Activated CD4-positive, alpha-beta T cell treated with anti-CD3 and anti-CD28 coated beads, Interleukin-2, amount 50 U/mL, for 24 hours (primary cell): ENCODE measurements at places on chromosomes 6 and 20.

DNA sequence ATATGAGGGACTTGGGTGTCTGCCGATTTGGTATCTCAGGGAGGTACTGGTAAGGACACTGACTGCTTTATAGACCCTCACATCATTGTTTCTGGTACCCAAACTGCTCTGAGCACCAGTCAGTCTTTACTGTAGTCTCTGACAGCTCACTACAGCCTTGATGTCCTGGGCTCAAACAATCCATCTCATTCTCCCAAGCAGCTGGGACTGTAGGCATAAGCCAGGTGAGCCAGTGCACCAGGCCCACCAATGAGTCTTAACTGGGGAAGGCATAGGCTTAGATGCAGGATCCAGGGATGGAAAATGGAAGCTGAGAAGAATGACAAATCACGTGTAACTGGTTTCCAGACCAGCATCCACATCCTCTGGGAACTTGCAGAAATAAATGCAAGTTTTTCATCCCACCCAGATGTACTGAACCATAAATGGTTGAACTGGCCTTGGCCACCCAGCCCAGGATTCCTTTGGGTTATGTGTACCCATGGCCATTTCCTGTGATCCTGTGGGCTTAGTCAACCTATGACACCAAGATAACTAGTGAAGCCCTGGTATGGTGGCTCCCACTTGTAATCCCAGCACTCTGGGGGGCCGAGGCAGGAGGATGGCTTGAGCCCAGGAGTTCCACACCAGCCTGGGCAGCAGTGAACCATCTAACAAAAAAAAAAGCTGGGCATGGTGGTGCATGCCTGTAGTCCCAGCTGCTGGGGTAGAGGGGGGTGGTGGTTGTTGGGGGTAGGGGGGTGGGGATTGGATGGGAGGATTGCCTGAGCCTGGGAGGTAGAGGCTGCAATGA, 5.8 kb downstream of the TUBB start:
- DNase-seq = no peak

GRCh38 chr20:8602389-8603116, 466.3 kb upstream of the PLCB4 start:
- no peak for DNase-seq

DNA sequence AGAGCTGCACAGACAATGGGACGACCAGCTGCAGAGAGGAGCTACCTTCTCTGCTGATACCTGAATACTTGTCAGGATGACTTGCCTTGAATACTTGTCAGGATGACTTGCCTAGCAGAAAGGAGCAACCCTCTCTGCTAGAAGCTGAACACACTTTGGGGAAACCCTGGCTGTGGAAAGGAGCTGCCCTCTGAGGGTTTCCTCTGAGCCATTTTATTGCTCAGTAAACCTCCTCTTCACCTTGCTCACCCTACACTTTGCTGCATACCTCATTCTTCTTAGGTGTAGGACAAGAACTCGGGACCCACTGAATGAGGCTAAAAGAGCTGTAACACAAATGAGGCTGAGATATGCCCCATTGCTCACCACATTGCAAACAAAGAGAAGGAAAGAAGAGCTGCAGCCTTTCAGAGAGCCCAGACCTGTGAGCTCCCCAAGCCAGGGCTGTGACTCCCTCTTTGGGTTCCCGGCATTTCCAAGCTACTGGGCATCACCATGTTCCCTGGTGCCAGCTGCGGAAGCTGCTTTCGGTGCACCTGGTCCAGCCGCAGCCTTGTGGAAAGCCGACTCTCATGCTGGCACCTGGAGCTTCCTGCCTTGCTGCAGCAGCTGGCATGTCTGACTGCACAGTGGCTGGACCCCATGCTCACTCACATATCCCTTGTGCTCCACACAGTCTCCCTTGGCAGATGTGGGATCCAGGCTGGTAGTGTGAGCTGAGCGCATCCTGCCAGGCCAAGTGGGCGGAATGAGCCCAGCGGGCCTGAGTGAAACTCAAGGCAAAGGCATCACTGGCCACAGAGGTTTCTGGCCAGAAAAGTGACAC, 106.7 kb upstream of the AHI1 start:
- no peak for DNase-seq

GRCh38 chr20:17613328-17614175, 43.7 kb downstream of the DSTN start:
- no peak for DNase-seq

GRCh38 chr6:161068321-161068741, 76.8 kb downstream of the MAP3K4 start:
- DNase-seq = no peak

DNA sequence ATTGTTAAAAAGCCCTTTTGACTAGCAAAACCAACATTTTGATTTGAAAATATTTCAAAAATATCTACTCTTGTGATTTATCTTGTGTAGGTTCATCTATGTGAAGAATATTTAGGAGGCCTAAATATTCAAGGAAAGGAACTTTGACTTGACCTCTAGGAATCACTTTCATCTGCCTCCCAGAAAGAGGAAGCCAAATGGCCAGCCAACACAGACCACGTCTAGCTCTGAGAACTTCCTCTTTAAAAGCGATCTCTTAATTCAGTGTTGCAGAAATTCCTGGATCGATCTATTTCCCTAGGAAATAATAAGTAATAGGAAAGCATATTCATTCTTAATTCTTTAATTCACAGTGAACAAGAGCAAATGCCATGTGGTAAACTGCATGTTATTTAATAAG, 9.6 kb upstream of the MOXD1 start:
- no peak for DNase-seq
